ENCODE measurements at places on chromosomes 13 and 19.
A peak's percentile ranks its signal among the peaks of the same experiment; 100 is the strongest.

DNA sequence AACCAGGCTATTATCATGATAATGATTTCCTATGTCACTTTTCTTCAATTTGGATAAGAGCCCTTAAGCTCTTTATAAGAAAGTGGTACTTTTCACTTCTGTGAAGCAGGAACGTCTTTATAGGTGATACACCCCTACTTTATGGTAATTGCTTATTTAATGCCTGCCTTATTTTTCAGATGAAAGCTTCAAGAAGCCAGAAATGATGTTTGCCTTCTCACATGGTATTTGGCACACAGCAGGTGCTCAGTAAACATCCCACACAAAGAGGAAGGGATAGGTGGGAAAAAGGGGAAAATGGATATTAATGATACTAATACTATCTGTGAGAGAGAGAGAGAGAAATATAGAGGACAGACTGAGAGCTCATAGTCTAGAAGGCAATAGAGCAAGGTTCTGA, 29.0 kb upstream of the WASF3 start:
- no peak for DNase-seq

- no peak for DNase-seq
These were observed 824.0 kb downstream of the UQCRFS1 start for GRCh38 chr19:28388988-28389387.

GRCh38 chr19:30437869-30438268, 65.7 kb downstream of the ZNF536 start:
- no peak for DNase-seq

GRCh38 chr19:10508707-10509106, 5.6 kb upstream of the KEAP1 start:
- DNase-seq, result no peak

DNA sequence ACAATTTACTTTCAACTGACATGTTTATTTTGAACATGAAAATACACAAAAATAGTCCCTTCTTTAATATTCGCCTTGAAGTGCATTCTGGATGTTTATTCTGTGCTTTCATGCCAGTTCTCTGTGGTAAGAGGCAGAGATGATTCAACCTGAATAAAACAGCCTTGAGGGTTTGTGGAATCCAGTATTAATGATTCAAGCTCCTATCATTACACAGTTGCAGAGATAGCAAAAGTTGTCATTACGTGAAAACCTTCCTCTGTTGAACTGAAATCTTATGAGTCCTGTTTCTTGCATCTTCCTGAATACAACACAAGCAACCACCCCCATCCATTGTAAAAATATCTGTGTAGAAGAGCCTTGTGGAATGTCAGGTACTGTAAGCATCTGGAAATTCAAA, 142.3 kb upstream of the HTR2A start:
- DNase-seq, result no peak

- DNase-seq, result peak; percentile 47
These were observed 68.9 kb upstream of the GPR183 start for GRCh38 chr13:99376132-99376531.

DNA sequence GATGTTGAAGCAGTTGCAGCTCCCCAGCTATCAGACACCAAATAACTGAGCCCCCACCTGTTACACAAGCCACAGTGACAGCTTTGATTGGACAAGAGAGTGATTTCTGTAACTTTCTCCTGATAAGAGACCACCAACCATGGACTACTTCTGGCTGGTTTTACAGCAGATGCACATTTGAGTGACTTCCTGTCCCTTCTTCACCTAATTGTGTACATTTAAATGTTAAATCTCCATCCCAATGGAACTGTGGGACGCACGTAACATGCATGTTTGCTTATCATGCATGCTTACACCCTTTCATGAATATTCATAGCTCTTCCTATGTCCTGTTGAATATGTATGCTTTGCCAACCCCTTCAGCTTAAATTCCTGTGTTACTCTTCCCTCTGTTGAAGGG, 6.0 kb upstream of the TNFSF11 start:
- no peak for DNase-seq

All from pons (tissue), 1 donor.